ENCODE measurements at places on chromosomes 5 and 9.

DNA sequence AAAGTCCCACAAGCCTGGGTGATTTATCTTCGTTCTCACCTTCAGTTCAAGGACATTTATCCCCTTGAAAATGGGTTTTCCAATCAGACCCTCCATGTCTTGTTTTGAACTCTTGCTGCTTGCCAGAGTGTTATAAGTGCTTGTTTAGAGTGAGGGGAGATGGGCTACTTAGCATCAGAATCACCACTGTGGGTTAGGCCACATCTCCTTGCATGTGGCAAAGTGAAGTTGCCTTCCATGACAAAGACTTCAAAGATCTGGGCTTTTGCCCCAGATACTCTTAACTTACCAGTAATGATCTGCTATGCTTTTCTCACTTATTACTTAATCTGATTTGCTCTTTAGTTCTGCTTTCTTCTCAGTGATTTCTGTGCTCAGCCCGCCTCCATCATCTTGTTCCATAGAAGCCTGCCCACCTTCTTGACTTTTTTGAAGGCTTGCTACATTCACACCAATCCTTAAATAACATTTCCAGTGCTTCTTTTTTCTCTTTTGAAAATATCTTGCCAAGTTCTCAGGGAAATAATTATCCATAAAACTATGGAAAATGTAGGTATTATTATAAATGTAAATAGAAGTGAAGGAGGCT lies 39.0 kb downstream of the GPR21 start:
- DNase-seq = no peak

- DNase-seq = peak; percentile 18
Observed at GRCh38 chr9:137315581-137316011, 13.5 kb upstream of the NRARP start.

DNA sequence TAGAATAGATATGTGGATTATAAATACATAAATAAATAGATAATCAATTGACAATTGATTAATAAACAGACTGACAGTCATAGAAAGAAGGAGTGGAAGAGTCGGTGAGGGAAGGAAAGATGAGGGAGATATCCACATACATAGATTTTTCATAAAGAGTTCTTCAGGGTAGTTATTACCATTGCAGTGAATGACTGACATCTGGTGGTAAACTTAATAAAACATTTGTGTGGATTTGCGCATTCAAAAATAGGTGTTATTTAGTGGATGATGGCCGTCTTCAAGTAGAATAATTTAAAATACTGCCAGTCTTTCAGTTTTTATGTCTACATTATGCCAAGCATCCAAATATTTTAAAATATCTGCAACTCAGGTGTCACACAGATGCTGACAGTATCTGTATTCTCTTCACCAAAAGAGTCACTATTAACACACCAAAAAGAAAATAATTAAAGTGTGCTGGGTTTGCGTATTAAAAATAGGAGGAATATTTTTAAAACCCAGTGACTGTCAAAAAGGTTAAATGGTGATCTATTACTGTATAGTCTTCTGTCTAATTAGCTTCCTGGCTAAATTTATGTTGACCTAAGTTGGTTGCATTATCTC lies 78.8 kb downstream of the GIN1 start:
- DNase-seq = no peak

GRCh38 chr5:148826739-148827070 lies 294 bp downstream of the ADRB2 start:
- DNase-seq = no peak

DNA sequence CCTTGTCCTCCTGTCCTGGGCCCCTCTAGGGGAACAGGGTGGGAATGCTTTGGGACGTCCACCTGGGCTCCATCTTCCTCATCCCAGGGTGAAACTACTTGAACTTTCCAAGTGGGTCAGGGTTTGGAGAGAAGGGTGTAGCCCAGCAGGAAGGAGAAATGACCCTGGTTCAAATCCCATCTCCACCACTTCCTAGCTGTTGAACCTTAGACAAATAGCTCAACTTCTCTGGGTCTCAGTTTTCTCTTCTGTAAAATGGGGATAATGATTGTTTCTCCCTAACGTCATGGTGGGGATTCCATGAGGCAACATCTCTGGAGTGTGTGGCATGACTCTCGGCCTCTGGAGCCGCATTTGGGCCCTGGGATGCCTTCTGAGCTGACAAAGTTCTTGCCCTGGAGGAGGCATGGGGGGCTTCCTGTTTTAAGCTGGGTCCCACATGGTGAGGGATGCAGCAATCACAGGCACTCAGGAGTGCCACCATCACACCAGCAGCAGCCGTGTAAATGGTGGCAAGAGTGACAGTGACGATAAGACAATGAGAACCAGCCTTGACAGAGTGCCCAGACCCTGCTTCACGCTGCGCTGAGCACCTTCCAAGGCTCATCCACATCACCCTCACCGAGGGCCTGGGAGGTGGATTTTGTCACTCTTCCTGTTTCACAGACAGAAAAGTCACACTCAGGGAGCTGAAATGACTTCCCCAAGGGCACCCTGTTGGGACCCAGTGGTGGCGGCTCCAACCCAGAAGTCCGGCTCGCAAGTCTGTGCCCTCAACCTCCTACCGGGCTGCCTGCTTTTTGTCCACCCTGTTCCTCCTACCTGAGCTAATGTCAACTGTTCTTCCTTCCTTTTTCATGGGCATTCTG lies 69.5 kb upstream of the IER5L start:
- DNase-seq = no peak

GRCh38 chr5:58498340-58498942 lies 7.2 kb downstream of the GAPT start:
- peak; percentile 14 for DNase-seq

Measured in progenitor cell of endocrine pancreas (in vitro differentiated cells).